T-helper 2 cell treated with Interferon-gamma antibody and Interleukin-4, amounts not matched to agents 100 ng/mL and 5 ng/mL, for 36 hours (primary cell): ENCODE measurements at places on chromosomes 2 and 18. TPM values are rescaled to one million over a fixed set of nuclear protein-coding genes. Genes with fewer than 3 reads are reported as not detected.

Gene PLCD4
- total RNA-seq = 0.30 and 0.48 TPM in 2 replicates

Gene DCC
- total RNA-seq = not detected in 2 replicates

Gene SERPINB12
- not detected in 2 replicates for total RNA-seq

Gene SERPINB13
- not detected in 2 replicates for total RNA-seq
